ENCODE measurements at places on chromosomes 11 and 22.

- H3K27me3 ChIP-seq: no peaks in the 10 kb centered on the region
- no peak overlapping the region for H3K4me3 ChIP-seq
- no peak for DNase-seq
- H3K4me1 ChIP-seq: no peaks in the 10 kb centered on the region
- H3K36me3 ChIP-seq: peaks cover 17% of the 10 kb centered on the region
- H3K27ac ChIP-seq: no peak overlapping the region
Observed at GRCh38 chr11:70440206-70440605, 41.9 kb downstream of the CTTN start.

DNA sequence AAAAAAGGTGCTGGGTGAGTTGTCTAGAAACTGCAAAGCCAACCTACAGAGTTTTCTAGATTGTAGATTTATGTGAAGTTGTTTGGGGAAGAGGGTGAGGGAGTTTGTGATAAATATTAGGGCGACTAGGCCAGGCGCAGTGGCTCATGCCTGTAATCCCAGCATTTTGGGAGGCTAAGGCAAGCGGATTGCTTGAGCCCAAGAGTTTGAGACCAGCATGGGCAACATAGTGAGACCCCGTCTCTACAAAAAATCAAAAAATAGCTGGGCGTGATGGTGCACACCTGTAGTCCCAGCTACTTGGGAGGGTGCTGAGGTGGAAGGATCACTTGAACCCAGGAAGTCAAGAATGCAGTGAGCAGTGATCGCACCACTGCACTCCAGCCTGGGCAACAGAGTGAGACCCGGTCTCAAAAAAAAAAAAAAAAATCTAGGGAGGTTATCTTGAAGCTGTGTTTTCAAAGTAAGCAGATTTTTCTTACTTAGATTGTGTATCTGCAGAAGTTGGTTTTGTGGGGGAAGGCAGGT, 844 bp downstream of the APOL6 start:
- peak overlapping the region; percentile 53 for H3K27ac ChIP-seq
- DNase-seq: no peak
- peaks cover 6% of the 10 kb centered on the region for H3K4me1 ChIP-seq

- H3K27me3 ChIP-seq: no peaks in the 10 kb centered on the region
- peaks cover 12% of the 10 kb centered on the region for H3K4me1 ChIP-seq
- H3K4me3 ChIP-seq: no peak overlapping the region
- H3K36me3 ChIP-seq: no peaks in the 10 kb centered on the region
- peak overlapping the region; percentile 65 for H3K27ac ChIP-seq
Observed at GRCh38 chr22:30234786-30235470, 11.6 kb downstream of the LIF start.

- H3K27me3 ChIP-seq: no peaks in the 10 kb centered on the region
- H3K36me3 ChIP-seq: no peaks in the 10 kb centered on the region
- H3K4me1 ChIP-seq: no peaks in the 10 kb centered on the region
- H3K4me3 ChIP-seq: no peak overlapping the region
Observed at GRCh38 chr11:79485694-79486093, 44.9 kb upstream of the TENM4 start.

- H3K27ac ChIP-seq: peak overlapping the region; percentile 96
- H3K4me1 ChIP-seq: peaks cover 31% of the 10 kb centered on the region
- no peaks in the 10 kb centered on the region for H3K36me3 ChIP-seq
Observed at GRCh38 chr22:39170825-39171622, 18.5 kb upstream of the CBX7 start.

- no peaks in the 10 kb centered on the region for H3K27me3 ChIP-seq
- H3K27ac ChIP-seq: no peak overlapping the region
- H3K4me3 ChIP-seq: no peak overlapping the region
- H3K36me3 ChIP-seq: no peaks in the 10 kb centered on the region
Observed at GRCh38 chr11:79522626-79523025, 81.8 kb upstream of the TENM4 start.

- peak overlapping the region; percentile 63 for H3K27ac ChIP-seq
- H3K4me3 ChIP-seq: peak overlapping the region; percentile 79
- peaks cover 29% of the 10 kb centered on the region for H3K36me3 ChIP-seq
- no peak for DNase-seq
Observed at GRCh38 chr22:21641417-21641788, 699 bp upstream of the SDF2L1 start.

DNA sequence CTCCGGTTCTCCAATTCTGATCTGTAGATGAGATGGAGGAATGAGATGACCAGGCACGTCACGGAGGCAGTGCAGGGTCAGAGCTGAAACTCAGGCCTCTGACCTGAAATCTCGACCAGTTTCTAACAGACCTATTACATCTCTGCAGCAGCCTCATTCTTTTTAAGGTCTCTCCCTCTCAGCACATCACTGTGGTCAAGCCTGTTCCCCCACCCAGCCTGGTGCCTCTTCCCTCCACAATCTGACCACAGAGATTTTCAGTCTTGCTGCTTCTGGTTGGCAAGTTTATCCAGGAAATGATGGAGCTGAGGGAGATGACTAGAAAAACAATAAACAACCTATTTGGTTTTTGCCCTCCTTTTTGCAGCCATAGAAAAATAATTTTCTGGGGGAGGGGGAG, 9.5 kb downstream of the GRAMD1B start:
- no peaks in the 10 kb centered on the region for H3K27me3 ChIP-seq
- H3K27ac ChIP-seq: no peak overlapping the region
- no peak overlapping the region for H3K4me3 ChIP-seq
- no peaks in the 10 kb centered on the region for H3K36me3 ChIP-seq

DNA sequence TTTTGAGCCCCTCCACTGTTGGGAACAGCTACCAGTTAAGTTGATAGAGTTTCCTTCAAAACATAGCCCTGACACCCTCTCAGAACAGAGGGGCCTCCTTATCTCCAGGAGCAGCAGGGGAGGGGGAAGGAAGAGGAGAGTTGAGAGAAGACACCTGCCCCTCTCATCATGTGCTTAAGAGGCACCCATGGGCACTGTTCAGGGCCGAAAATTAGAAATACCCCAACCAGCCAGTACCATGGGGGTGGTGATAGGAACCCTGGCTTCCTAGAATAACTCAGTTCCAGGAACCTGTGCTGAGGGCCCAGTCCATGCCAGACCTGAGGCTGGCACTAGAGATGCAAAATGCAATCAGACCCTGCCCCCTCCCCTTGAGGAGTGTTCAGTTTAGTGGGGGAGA, 9.3 kb upstream of the GDPD5 start:
- H3K27me3 ChIP-seq: no peaks in the 10 kb centered on the region
- H3K27ac ChIP-seq: no peak overlapping the region
- no peak overlapping the region for H3K4me3 ChIP-seq
- DNase-seq: no peak
- no peaks in the 10 kb centered on the region for H3K36me3 ChIP-seq

GRCh38 chr22:27084130-27084529, 426.7 kb downstream of the MIAT start:
- peaks cover 27% of the 10 kb centered on the region for H3K27me3 ChIP-seq
- H3K4me3 ChIP-seq: no peak overlapping the region
- H3K27ac ChIP-seq: no peak overlapping the region
- no peaks in the 10 kb centered on the region for H3K36me3 ChIP-seq
- H3K4me1 ChIP-seq: no peaks in the 10 kb centered on the region

DNA sequence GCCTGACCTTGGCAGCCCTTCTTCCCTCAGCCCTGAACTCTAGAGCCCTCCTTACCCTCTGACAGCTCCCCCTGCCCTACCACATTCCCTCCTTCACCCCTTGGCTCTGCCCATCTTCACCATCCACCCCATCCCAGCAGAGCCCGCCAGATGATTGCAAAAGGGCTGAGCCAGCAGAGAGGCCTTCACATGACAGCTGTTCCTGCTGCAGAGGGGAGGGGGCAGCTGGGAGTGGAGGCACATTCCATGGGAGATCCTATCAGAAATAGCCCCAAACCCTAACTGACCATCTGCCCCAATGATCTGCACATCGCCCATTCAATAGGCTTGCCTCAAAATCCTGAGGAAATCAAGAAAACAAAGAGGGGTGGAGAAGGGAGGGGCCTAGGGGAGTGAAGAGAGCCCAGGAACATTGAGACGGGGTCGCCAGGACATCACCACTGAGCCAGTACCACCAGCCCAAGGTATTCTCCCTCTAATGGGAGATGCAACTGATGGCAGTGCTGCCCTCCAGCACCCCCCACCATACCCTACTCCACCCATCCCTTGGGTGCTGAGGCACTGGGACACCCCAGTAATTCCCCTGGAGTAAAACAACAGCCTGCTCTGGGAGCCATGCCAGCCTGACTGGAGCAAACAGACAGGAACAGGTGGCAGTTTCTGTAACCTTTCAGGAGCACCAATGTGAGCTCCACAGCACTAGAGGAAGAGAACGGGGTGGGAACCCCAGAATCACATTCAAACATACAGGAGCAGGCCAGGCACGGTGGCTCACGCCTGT, 8.0 kb upstream of the AHNAK start:
- peaks cover 63% of the 10 kb centered on the region for H3K4me1 ChIP-seq
- no peaks in the 10 kb centered on the region for H3K27me3 ChIP-seq
- DNase-seq: no peak
- H3K4me3 ChIP-seq: no peak overlapping the region
- H3K27ac ChIP-seq: peak overlapping the region; percentile 100

DNA sequence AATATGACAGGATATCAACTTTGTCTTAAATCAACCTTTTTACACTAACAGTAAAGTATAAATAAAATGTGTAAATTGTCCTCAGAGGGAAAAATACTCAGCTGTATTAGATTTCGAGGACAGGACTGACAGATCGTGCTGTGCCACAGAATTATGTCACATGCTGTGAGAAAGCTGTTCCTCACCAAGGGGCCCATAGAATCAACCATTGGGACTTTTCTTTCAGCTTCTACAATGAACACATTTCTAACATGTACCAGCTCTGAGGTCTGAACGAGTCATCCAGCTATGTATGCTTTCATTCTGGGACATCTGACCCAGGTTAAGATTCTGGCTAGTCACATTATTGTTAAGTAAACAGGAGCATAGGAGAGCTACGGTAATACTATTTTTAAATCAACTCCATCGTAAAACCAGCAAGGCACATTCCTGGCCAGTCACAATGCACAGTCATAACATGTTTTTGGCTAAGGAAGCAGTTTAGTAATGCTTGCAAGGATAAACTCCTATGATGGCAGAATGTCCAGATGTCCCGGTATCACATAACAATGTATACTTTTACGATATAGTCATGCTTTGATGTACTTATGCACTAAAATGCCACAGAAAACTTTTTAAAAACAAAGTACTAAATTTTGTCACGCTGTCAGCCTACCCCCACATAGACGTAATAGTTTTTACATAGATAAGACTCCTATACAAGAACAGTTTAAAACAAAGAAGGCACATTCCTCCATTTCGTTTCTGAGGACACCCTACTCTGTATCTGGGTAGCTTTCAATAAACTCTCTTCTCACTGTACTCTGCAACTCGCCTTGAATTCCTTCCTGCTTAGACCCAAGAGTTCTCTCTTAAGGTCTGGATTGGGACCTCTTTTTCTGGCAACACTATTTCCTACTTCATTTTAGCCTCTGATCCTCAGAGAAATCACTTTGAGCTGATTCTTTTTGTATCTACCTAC, 27.4 kb downstream of the ZNF214 start:
- no peaks in the 10 kb centered on the region for H3K36me3 ChIP-seq
- no peak overlapping the region for H3K4me3 ChIP-seq
- H3K4me1 ChIP-seq: peaks cover 16% of the 10 kb centered on the region
- DNase-seq: no peak
- H3K27me3 ChIP-seq: no peaks in the 10 kb centered on the region
- H3K27ac ChIP-seq: peak overlapping the region; percentile 14

GRCh38 chr22:37910890-37911672, 5.0 kb downstream of the MICALL1 start:
- no peaks in the 10 kb centered on the region for H3K27me3 ChIP-seq
- no peaks in the 10 kb centered on the region for H3K4me1 ChIP-seq
- H3K36me3 ChIP-seq: peaks cover 88% of the 10 kb centered on the region

DNA sequence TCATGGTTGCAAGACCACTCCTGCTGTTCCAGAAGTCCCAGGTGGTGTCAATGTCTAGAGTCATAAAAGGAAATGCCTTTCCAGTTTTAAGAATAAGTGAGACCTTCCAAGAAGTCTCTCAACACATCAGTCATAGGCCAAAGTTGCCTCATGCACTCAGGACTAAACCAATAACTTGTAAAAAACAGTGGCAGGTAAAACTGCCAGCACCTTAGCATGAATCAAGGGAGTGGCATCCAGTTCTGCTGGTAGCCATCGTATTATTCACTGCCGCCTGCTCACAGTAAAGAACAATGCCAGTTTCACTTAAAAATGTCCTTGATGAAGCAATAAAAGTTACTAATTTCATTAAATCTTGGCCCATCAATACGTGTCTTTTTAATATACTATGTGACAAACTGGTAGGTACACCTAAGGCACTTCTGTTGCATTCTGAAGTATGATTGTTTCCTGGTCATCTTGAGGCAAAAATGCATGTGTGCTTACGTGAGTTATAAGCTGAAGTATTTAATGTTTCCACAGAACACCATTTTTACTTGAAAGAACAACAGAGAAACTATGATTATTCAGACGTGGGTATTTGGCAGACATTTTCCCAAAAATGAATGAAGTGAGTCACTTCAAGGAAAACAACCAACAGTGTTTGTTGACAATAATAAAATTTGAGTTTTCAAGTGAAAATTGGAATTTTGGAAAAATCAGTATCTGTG, 125.2 kb upstream of the SNX19 start:
- no peaks in the 10 kb centered on the region for H3K36me3 ChIP-seq
- H3K27me3 ChIP-seq: no peaks in the 10 kb centered on the region
- DNase-seq: no peak
- no peak overlapping the region for H3K4me3 ChIP-seq
- H3K4me1 ChIP-seq: peaks cover 26% of the 10 kb centered on the region

GRCh38 chr22:37122598-37123180, 13.2 kb upstream of the TMPRSS6 start:
- no peak overlapping the region for H3K27ac ChIP-seq

GRCh38 chr11:133889893-133890292, 44.6 kb upstream of the SPATA19 start:
- H3K4me3 ChIP-seq: no peak overlapping the region
- no peaks in the 10 kb centered on the region for H3K27me3 ChIP-seq
- no peaks in the 10 kb centered on the region for H3K36me3 ChIP-seq
- H3K4me1 ChIP-seq: no peaks in the 10 kb centered on the region
- no peak for DNase-seq
- H3K27ac ChIP-seq: no peak overlapping the region

DNA sequence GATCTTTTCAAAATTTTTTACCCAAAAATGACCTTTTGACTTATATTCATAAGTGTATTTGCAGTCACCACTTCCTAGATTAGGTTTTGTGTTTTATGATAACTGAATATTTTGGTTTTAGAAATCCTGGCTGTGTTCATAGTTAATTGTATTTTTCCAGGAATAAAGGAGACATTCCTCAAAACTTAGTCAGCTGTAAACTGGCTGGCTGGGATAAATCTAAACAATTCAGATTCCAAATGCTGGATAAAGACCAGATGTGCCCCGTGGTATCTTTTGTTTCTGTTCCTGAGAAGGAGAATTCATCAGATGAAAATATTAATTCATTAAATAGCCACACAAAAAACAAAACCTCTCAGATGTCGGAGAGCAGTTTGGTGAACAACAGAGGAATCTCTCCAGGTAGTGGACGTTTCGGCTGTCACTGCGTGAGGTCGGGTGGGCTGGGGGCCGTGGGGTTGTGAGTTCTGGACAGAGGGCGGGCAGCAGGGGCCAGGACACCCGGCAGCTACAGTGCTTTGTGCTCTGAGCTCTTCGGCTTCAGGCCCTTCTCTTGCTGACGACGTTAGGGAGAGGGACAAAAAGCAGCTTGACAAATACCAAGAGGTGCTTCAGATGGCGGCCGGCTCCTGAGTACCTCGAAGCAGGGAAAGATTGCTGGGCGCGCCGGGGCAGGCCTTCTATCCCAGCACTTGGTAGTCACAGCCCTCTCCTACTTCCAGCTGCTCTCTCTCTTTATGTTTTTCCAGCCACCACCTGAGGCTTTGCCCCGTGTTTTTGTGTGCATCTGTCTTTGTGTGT, 24.6 kb downstream of the MOV10L1 start:
- H3K36me3 ChIP-seq: no peaks in the 10 kb centered on the region
- DNase-seq: no peak
- no peaks in the 10 kb centered on the region for H3K27me3 ChIP-seq
- H3K27ac ChIP-seq: peak overlapping the region; percentile 21
